ENCODE measurements at places on chromosomes 4 and X. TPM values are rescaled to one million over a fixed set of nuclear protein-coding genes. Genes with fewer than 3 reads are reported as not detected.

The CT45A1 gene
- not detected for total RNA-seq

The FAM236B gene
- not detected for total RNA-seq

GRCh38 chr4:94447754-94448411 is 3.9 kb upstream of the PDLIM5 start:
- H3K27me3 ChIP-seq, result no peaks in the 10 kb centered on the region
- H3K27ac ChIP-seq, result peak overlapping the region; percentile 88
- H3K36me3 ChIP-seq, result no peaks in the 10 kb centered on the region
- H3K4me3 ChIP-seq, result no peak overlapping the region

DNA sequence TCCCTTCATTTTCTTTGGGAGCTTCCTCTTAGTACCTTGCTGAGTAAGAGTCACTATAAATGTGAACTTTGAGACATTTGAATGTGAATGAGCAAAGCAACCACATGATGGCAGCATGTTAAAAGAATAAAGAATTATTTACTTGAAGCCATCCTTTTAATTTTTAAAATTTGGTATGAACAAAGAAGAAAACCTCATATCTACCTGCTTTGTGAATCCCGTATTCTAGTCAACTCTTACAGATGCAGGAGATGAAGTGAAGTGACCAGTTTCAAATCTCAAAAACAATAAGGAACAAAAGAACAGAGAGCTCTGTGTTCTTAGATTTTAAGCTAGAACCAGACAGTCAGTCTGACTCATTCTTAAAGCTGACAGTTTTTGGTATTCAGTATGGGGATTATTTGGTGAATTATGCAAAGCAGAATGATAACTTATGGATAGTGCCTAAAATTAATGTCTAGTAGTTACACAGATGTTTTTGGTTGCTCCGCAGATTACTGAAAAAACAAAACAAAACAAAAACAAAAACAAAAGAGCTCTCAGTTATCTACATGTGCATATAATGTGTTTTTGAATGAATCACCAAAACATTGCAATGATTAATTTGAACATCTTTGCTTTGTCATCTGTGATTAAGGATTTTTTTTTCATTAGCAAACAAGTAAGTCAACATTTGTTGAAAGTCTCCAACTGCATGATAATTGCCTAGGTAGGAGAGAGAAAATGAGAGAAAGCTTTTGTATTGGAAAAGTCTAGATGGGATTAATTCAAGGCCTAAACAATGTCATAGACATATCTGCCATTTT is 48.2 kb upstream of the H2AZ1 start:
- H3K27me3 ChIP-seq, result no peaks in the 10 kb centered on the region
- H3K36me3 ChIP-seq, result no peaks in the 10 kb centered on the region
- H3K27ac ChIP-seq, result no peak overlapping the region
- peak; percentile 77 for DNase-seq
- H3K4me3 ChIP-seq, result no peak overlapping the region

DNA sequence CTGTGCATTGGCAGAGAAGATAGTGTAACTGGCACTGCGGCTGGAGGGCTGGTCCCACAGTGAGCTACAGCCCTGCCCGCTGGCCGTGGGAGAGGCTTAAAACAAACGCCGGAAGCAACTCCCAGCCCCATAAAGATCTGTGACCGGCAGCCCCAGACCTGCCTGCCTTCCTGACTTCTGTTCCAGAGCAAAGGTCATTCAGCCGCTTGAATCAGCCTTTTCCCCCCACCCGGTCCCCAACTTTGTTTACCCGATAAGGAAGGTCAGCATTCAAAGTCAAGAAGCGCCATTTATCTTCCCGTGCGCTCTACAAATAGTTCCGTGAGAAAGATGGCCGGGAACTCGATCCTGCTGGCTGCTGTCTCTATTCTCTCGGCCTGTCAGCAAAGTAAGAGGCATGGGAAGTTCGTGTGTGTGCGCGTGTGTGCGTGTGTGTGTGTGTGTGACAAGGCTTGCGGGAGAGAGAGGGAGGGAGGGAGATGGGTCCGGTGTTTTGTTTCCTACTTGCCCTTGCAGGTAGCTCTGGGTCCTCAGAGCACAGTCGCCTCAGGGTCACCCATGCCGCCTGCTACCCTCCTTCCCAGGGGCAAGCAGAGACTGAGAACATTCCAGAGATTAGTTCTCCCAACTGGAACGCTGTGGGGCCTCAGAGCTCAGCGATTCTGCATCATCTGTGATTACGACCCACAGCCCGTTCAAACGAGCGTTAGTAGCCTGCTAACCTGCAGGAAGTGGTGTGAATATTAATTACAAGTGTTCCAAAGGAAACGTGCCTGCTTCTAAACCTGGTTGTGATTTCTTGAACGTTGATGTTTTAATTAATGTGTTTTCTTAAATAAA is at the start of gene MGST2:
Gene MGST2, plus strand, starts transcription at position 130 of the 840 bp plus-strand sequence. Its CDS starts 201 bp downstream, at position 331.
- H3K4me3 ChIP-seq, result peak within 1 kb of the TSS; percentile 83
- peak within 1 kb of the TSS; percentile 86 for H3K27ac ChIP-seq
- H3K27me3 ChIP-seq, result no peaks in the 10 kb centered on the region
- peak; percentile 83 for DNase-seq

DNA sequence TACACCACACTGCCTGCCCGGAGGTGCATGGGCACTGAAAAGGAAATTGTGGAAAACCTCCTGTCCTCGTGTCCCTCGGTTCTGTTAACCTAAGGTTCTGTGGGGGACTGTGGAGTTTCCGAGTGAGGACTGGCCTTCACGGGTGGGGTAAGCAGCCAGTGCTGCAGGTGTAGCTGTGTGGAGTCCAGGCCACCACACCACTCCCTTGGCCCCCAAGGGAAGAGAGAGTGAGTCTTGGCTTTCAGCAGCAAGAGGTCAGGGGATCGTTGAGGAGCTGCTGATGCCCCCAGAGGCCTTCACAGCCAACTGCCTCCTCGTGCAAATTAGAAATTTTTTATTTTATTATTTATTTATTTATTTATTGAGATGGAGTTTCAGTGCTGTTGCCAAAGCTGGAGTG is 20.4 kb downstream of the BEND4 start:
- DNase-seq, result no peak
- no peaks in the 10 kb centered on the region for H3K4me1 ChIP-seq
- no peak overlapping the region for H3K4me3 ChIP-seq
- no peaks in the 10 kb centered on the region for H3K36me3 ChIP-seq
- H3K27me3 ChIP-seq, result no peaks in the 10 kb centered on the region

- DNase-seq, result peak; percentile 78
- no peaks in the 10 kb centered on the region for H3K27me3 ChIP-seq
- no peaks in the 10 kb centered on the region for H3K4me1 ChIP-seq
- no peak overlapping the region for H3K4me3 ChIP-seq
Measured at GRCh38 chr4:85127653-85128052, 161.2 kb upstream of the WDFY3 start.

DNA sequence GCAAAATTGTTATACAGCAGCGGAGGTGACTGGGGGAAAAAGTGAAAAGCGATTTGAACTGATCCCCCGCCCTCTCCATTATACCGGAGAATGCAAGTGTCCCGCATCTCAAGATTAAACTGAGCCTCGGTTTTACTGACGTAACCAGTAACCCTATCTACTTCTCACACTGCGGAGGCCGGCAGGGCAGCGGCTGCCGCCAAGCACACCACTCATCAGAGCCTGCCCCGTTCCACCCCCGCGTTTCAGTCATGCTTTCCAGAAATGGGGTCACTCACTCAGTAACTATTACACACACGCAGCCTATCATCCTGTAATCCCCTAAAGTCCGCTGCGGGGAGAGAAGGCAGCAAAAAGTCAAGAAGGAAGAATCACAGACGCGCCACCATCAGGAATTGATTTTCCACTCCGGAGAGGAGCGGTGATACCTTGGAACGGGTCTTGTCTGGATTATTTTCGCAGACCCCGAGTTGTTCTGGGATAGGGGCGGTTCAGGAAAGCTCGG is 1.4 kb downstream of the RPS6KA3 start:
- DNase-seq, result peak; percentile 92
- H3K27me3 ChIP-seq, result no peaks in the 10 kb centered on the region
- H3K4me3 ChIP-seq, result peak overlapping the region; percentile 79
- no peaks in the 10 kb centered on the region for H3K36me3 ChIP-seq
- H3K27ac ChIP-seq, result peak overlapping the region; percentile 97
- H3K4me1 ChIP-seq, result peaks cover 22% of the 10 kb centered on the region

DNA sequence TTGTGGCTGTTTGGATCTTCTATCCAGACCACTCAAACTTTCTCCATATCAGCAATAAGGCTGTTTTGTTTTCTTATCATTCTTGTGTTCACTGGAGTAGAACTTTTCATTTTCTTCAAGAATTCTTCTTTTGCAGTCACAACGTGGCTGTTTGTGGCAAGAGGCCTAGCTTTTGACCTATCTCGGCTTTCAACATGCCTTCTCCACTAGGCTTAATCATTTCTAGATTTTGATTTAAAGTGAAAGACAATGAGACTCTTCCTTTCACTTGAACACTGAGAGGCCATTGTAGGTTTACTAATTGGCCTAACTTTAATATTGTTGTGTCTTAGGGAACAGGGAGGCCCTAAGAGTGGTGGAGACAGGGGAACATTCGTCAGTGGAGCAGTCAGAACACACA is 19.1 kb downstream of the FGF2 start:
- DNase-seq, result no peak
- no peak overlapping the region for H3K4me3 ChIP-seq
- peak overlapping the region; percentile 7 for H3K27ac ChIP-seq
- H3K36me3 ChIP-seq, result peaks cover 62% of the 10 kb centered on the region
- no peaks in the 10 kb centered on the region for H3K27me3 ChIP-seq
